Effector CD4-positive, alpha-beta T cell (primary cell): ENCODE measurements at places on chromosomes 3 and 15.

DNA sequence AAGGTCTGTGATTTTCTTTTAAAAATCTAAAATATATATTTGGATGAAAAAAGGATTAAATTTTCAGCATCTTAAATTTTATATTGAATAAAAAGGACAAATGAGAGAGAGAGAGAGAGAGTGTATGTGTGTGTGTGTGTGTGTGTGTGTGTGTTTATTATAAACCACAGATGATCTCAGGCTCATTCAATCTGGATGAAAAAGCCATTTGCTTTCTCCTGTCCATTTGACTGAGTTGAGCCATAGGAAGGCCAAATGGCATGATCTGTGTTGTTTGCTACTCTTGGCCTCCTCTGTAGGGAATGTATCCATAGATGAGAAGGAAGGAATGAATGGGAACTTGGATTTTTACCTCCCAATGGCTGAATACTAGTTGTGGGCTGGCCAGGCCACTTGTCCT lies 92.5 kb upstream of the MEX3B start:
- no peak for DNase-seq

- DNase-seq: no peak
These were observed 1.0 kb downstream of the CPNE9 start for GRCh38 chr3:9704347-9705322.

DNA sequence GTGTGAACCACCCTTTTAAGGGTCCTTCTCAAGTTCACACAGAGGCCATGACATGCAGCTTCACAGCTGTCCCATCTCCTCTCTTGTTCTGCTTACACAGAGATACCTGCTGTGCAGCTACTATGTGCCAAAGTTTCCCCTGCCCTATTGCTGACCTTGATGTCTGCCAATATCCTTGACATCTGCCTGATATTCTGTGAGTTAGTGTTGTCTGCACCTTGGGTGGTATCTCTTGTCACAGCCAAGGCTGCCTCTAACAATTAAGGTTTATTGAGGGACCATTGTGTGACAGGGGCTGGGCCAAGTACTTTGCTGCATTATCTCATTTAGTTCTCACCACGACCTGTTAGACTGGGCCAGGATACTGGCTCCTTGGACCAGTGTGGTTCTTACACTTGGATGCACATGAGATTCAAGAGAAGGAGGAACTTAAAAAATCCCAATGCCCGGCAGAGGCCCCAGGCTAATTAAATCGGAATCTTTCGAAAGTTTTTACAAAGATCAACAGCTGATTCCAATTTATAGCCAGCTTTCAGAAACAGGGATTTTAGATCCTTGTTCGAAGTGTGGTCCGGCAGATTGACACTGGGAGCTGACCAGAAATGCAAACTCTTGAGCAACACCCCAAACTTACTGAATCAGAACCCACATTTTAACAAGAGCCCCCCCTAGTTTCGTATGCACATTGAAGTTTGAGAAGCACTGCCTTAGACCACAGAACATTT lies 178.6 kb downstream of the SATB1 start:
- DNase-seq: no peak

DNA sequence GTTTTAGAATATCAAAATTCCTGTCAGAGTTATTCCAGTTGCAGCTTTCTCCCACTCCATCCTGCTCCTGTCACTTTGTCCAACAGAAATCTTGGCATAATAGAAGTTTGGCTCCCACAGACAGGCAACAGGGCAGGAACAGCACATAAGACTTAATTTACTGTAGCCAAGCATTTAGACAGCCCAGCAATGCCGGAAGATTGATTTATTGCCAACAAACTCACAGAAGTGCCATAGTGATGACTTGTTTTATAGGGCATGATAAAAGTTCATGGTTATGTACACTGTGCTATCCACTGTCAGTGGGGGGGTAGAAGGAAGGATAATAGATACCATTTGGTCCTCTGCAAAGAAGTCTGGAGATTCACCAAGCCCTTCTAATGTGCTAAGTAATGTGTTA lies 98.3 kb upstream of the CBLB start:
- no peak for DNase-seq

- DNase-seq: no peak
These were observed 459.1 kb upstream of the NDN start for GRCh38 chr15:24146251-24146650.

DNA sequence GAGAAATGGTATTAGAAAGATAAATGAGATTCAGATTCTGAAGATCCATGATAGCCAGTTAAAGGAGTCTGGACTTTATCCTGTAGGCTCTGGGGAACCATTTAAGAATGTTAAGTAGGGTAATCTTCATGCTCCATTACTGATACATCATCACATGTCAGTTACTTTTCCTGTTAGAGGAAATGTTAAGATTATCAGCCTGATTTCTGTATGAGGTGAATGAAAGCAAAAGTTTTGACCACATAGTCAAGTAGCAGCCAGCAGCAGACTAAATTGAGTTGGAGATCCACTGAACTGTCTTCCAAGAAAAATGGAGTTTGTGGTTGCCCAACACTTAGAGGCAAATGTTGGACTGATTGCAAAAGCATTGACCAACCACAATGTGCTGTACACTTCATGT lies 4.7 kb upstream of the COPB2 start:
- DNase-seq: no peak

- DNase-seq: no peak
These were observed 74.6 kb upstream of the GOLGA8J start for GRCh38 chr15:30008156-30008555.

- DNase-seq: no peak
These were observed 11.1 kb downstream of the TMEM62 start for GRCh38 chr15:43144512-43144911.

- peak; percentile 46 for DNase-seq
These were observed 48.8 kb downstream of the GLB1 start for GRCh38 chr3:33047842-33048834.

GRCh38 chr15:49343546-49343945 lies 79.5 kb upstream of the FGF7 start:
- DNase-seq: no peak

DNA sequence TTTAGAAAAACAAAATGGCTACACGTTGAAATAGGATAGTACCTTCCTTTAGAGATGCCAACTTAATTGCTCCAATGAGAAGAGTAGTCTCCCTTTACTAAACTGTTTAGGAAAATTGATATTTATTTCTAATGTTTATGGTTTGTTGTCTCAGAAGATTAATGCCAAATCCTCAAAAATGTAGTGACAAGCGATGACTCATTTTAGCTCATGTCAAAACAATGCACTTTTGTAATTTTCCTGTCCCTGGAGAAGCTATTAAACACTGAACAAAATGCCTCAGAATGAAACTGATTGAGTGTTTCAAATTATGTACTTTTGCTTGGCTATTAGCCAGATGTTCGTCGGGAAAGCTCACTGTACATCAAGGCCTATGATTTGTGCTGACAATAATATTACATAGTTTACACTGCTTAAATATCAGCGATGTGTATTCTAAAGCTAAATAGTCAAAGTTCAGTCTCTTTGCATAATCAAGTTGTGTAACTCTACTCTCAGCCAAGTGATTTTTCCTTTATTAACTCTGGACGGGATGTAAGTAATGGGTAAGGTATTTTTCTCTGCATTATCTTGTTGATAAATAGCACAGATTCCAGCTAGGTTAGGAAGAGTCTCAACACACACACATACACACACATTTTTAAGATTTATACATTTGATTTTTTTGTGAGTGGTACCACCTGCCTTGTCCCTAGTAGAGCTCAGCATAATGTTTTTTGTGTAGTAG lies 83.7 kb downstream of the CMSS1 start:
- no peak for DNase-seq

DNA sequence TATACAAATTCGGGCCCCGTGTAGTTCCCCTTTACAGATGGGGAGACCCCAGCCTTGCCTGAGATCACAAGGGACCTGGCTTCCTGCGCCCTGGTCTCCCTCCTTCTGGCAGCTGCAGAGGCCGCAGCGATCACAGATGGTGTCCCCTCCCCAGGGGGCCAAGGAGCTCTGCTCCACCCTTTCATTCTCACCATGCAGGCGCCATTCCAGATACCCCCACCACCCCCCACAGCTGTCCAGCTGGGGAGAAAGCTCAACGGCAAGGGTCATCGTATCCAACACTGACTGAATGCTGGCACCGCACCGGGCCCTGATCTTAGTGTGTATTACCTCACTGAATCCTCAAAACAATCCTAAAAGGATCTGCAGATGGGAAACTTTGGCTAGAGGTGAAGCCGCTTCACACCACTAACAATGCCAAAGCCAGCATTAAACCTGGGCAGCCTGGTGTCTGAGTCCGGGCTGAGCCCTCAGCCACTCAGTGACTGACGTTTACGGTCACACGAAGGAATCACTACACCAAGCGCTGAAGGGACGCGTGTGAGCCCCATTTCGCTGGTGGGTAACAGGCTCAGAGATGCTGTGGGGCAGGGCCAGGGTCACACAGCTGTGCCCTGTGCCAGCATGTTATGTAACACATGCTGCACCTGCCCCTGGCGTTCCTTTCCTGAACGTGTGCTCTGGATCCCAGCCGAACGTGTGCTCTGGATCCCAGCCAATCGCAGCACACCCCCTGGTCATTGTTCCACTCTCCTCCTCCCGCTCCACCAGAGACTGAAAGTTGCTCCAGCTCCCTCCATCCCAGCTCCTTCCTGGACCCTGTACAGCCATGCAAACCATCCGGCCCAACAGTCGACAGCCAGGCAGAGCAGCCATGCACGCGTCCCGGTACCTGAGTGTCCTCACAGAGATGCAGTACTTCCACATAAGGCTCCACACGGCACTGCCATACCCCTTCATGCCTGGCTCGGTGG lies 51.8 kb downstream of the IQSEC1 start:
- DNase-seq: no peak

GRCh38 chr15:96066126-96066525 lies 264.4 kb upstream of the NR2F2 start:
- DNase-seq: no peak

GRCh38 chr3:113212150-113212843 lies 940 bp downstream of the BOC start:
- no peak for DNase-seq

- DNase-seq: no peak
These were observed 7.7 kb upstream of the DIS3L start for GRCh38 chr15:66285533-66286280.

- no peak for DNase-seq
These were observed 43.8 kb downstream of the FRMD4B start for GRCh38 chr3:69342074-69342473.

GRCh38 chr3:29329986-29330890 lies 49.4 kb downstream of the RBMS3 start:
- no peak for DNase-seq

DNA sequence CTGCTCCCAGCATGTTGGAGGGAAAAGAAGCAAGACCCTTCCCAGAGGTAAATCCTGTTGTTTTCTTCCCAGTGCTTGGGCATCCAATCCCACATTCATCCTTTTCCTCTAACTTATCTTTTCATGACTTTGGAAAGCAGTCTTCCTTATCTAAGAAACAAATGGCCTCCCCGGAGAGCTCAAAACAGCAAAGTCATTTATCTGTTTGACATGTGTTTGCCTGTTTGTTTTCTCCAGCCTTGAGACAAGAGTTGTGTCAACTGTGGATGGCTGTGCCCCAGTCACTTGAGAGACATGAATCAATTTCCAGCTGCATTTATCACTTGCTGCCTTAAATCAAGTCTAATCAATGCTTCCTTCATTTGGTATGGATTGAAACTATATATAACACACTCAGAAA lies 103.9 kb downstream of the SHQ1 start:
- DNase-seq: no peak

GRCh38 chr3:156727519-156728205 lies 53.3 kb downstream of the TIPARP start:
- DNase-seq: no peak

DNA sequence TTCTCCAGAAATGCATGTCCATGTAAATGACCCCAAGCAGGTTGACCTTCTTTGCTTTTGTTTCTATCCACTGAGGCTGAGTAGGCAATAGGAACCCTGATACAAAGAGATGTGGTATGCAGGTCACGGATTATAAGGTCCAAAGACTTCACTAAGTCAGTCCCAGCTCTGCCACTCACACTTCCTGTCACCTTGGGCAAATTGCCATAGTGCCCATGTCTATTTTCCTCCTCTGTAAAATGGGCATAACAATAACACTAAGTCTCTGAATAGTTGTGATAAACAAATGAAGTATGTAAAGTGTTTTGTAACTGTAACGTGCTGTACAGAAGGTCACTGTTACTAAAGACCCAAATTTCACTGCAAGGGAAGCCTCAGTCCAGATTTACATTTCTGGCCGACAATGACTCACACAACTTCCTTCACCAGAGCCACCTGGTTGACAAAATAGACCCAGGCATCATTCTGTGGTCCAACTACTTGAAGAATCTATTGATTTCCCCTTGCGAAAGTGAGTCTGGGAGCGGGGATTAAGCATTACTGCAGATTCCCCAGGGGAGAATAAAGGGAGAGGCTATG lies 175.4 kb upstream of the LPP start:
- no peak for DNase-seq

DNA sequence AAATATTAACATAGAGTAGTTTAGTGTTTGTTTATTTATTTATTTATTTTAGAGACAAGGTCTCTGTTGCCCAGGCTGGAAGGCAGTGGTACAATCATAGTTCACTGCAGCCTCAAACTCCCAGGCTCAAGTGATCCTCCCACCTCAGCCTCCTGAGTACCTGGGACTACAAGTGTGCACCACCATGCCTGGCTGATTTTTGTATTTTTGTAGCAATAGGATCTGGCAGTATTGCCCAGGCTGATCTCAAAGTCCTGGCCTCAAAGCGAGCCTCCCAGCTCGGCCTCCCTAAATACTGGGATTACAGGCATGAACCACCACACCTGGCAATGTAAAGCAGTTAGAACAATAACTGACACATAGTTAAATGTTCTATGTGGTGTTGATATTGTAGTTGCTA lies 4.4 kb upstream of the ZNF148 start:
- no peak for DNase-seq

- no peak for DNase-seq
These were observed 512.1 kb upstream of the ROBO2 start for GRCh38 chr3:76527773-76528172.

- no peak for DNase-seq
These were observed 77.9 kb upstream of the LINGO1 start for GRCh38 chr15:77710637-77711036.

DNA sequence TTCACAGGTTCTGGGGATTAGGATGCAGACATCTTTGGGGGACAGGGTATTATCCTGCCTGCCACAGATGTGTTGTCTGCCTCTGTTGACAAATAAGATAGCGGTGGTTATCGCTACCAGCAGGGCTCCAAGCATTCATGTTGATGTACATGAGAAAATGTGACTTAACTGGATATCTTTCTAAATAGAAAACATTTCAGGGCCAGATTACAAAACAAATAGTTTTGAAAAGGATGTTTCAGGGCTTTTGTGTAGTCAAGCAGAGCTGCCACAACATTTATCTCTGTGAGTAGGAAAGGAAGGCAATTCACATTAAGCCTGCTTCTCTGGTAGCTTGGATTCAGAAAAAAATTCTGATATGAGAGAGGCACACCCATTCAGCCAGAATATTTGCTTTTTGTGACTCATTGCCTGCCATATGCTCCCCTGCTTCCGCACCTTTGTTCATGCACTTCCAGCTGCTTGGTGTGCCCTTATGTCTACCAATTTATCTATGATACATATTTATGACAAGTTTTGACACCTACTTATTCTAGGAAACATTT lies 22.8 kb downstream of the PLS1 start:
- no peak for DNase-seq
